ENCODE measurements at places on chromosomes 5 and 9.

DNA sequence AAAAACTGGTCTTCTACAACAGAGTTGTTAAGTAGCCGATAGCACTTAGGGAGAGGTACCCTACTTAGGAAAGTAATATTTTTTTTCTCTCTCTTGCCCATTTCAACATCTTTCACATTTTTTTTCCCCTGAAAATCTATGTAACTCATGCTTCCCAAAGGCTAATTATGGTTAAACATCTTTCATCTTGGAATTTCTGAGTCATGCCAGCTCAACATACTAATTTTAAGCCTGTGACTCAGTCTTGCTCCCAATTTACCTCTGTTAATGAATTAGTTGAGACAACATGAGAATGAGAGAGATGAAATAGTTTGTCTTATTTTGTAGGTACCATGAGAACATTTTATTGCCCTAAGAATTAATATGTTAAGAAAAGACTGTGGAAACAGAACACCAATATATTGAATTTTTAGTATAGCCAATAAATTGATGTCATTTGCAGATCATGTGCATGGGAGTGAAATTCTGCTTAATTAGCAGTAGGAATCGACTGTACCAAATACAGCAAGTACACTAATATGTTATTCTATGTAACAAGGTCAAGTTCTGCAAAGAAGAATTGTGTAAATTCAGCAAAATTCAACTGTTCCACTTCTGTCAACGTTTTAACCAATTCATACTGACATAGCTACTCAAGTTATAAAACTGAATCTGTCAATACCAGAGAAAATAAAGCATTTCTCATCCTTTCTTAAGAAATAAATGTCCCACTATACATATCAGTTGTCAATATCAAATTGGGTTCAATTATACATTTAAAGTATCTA is 550.0 kb downstream of the PTPRD start:
- DNase-seq = no peak

GRCh38 chr5:176653401-176654385 is 6.4 kb downstream of the TSPAN17 start:
- DNase-seq = no peak

DNA sequence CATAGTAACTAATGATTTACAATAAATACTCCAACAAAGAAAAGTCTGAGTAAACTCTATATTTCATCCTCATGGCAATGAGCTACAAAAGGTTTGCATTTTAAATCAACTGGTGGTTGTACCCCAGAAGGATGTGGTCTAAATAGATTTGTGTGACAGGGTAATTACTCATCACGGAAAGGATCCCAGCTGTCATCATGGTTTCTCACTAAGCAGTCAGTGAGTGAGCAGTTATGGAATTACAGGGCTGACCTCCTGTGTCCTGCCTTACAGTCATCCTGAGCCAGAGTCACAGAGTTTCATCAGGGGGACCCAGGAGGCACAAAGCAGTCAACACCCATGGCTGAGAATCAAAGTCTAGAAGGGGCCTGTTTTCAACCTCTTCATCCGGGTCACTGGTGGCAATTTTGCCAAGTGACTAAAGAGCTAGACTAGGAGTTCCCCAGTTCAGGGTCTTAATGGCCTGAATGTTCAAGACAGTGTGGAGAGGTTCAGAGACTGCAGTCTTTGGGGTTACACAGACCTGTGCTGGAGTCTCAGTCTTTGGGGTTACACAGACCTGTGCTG is 210.7 kb upstream of the SLC24A2 start:
- DNase-seq = no peak

- DNase-seq = no peak
Measured at GRCh38 chr5:103801681-103802080, 239.1 kb upstream of the NUDT12 start.

DNA sequence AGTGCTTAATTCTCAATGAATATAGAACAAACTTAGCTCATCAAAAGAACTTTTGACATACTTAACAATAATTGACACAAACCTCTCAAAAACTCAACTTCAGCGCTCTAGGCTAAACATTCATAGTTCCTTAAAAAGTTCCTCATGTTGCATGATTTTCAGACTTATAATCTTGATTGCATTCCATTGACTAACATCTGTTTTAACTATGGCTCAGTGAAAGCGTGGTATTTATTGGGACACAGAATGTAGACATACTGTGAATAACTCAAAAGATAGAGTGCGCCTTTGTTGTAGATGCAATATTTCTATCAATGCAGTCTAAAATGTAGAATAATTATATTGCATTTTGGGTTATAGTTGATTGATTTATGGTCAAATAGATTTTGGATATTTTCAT is 227.1 kb upstream of the HAPLN1 start:
- no peak for DNase-seq

GRCh38 chr5:77812926-77813589 is 36.9 kb upstream of the TBCA start:
- DNase-seq = no peak

DNA sequence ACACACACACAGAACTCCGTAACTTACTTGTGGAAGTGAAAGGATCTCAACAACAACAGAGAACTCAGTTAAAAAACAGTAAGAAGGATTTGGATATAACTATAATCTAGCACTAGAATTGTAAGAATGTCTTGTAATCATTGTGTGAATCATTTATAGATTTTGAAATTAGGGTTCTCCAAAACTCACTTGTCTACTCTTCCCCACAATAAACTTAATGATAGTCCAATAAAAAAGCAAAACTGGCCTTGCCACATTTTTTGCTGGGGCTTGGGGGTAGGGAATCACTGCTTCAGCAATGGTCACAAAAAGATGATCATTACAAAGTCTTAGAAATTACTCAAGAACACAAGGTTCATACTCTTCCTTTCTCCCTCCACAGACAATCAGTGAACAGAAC is 8.8 kb downstream of the TBCA start:
- no peak for DNase-seq

DNA sequence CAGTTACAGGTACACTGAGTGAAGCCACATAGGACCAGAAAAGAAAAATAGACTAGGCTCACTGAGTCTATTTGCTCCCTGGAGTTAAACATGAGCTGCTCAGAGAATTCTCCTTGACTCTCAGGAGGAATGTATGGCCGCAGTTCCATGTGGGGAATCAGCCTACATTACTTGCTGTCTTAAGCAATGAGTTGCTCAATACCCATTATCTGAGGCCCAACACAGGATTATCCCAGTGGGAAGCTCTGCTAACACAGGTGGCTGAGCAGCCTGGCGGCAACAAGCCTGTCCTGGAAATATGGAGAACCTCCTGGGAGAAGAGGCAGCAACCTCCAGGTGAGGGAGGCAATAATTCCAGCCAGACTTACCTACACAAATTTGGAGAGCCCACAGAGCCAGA is 177.5 kb upstream of the NREP start:
- DNase-seq = no peak

DNA sequence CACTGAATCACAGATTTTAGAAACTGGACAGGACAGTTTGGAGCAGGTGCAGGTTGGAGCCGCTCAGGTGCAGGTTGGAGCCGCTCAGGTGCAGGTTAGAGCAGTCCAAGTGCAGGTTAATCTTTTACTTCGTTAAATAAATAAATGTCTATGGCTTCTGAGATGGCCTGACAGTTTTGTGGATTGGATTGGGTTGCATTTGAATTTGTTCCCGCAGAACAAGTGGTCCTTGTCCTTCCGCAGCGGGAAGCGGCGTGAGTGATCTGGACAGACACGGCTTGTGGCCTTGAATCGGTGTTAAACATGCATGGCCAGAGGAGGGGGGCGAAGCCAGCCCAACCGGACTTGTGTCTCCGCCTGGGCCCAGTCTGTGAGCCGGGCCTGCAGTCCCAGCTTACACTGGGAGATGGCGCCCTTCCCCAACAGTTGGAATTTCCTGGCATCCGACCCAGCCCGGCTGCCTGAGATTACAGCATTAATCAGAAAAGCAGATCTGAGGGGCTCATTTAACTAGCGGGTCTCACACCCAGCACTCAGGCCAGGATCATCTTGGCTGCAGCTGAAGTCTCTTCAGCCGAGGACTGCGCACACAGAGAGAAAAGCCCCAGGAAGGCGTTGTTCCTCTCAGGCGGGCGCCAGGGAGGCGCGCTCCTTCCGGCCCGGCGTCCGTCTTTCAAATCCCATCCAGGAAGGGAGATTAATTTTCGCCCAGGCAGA is 1.5 kb upstream of the OLFM1 start:
- no peak for DNase-seq

DNA sequence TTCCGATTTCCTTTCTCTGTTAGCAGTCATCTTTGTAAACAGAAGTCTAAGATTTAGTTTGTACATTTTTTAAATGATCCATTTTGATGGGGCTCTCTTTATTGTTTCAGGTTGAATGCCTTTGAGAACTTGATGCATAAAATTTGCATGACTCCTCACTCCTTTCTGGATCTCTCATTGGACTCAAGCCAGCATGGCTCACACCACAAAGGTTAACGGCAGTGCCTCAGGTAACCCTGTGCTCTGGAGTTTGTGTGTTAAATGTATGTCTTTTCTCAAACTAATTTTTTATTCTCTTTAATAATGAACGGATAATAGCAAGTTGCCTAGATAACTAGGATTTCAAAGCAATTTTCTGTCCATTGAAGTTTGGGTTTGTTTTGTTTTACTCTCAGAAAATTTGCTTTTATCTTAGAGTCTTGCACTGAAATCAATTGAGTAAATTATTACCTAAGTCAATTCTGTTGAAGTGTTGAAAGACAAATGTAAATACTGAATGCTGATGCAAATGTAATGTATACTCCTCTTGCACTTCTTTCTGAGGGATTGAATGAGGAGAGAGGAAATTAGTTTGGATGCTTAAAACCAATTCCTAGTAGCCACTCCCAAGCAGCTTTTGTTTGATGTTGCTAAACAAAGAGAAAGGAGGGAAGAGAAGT is 164.6 kb upstream of the DMRT1 start:
- no peak for DNase-seq

DNA sequence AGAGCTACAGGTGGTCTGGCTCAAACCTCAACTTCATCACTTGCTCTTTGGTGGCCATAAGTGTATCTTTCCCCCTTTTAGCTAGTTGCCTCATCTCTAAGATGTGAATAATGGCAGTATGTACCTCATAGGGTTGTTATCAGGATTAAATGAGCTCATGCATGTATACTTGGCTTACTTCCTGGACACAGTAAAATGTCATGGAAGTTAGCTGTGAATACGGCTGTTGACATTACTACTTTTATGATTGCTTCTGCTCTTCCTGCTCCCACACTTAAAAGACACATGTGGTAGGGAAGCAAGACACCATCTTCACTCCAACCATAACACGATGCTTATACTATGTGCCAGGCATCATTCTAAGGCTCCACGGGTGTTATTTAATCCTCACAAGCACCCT is 114.5 kb upstream of the GPR151 start:
- no peak for DNase-seq

GRCh38 chr5:1749346-1750124 is 50.1 kb downstream of the MRPL36 start:
- no peak for DNase-seq

DNA sequence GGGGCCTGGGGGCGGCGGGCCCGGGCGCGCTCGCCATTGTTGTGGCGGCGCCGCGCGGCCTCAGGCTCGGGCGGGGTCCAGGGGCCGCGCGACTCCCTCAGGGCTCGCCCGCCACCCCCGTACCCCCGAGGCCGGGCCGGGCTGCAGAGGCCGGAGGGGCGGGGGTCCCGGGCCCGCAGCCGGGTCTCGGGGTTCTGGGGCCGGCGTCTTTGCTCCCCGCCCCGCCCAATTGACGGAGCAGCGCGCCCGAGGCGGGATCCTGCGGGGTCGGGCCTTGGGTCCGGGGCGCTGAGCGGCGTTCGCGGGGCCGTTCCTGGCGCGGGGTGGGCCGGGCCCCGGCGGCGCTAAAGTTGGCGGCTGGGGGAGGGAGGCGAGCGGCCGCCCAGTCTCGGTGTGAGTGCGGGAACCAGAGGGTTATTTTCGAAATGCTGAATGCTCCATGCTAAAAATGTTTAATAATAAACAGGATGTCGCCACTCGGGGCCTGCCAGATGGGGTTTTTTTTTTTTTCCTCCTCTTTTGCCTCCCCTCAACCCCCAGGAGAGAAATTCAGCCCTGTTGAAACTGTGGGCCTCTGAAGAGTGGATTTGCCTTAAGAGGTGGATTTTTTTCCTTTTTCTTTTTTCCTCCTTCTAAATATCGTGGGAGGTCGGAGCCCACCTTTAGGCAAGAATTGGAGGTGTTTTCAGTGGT is 724 bp downstream of the PRRC2B start:
- no peak for DNase-seq

DNA sequence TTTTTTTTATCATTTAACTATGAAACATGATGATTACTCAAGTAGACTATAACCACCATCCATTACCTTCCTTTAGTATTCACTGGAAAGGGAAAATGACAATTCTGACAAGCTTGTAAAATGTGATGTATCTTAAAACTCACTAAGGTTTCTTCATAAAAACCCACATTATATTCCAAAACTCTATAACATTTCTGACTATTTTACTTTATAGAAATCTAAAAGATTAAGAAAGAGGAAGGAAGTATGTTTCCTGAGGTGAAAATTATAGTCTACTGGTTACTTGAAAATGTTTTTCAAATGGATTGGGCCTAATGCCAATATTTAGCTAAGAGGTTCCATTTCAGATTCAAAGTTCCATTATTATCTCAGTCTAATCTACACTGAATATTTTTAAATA is 1982.2 kb upstream of the C9orf72 start:
- DNase-seq = no peak

DNA sequence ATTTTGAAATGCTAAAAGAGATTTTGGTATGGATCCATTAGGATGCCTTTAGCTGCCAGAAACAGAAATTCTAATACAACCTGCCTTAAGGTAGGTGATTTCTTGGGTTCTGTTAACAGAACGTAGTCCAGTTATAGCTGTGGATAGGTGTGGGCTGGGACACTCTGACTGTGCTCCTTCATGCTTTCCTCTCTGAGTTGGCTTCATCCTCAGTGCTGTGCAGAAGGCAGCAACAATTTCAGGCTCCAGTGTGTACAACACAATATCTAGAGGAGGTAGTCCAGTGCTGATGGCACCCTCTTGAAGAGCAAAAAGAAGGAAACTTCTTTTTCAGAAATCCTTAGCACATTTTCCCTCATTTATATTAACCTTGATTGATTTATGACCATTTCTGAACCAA is 34.4 kb downstream of the NNT start:
- DNase-seq = no peak

GRCh38 chr9:96875461-96876142 is 21.3 kb upstream of the ZNF782 start:
- no peak for DNase-seq

DNA sequence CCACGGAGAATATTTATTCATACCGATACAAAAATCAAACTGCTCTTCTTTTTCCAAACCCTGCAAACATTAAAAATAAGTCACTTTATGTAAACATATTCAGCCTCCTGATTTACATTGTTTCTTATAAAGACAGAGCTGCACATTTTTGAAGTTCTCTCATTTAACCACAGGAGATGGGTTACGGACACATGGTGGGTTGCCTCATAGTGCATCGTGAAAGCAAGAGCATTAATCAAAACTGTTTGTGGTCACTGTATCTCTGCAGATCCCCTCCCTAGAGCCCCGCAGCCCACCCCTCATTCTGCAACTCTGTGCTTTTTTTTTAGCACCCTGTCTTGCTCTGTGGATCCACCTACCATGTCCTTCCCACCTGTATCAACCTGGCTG is 43.3 kb upstream of the EQTN start:
- DNase-seq = no peak

- DNase-seq = no peak
Measured at GRCh38 chr9:133592731-133593409, 16.3 kb downstream of the FAM163B start.

GRCh38 chr5:87844449-87844848 is 424.2 kb downstream of the TMEM161B start:
- no peak for DNase-seq
